ENCODE measurements at places on chromosomes 1 and 21.
A peak's percentile ranks its signal among the peaks of the same experiment; 100 is the strongest.

GRCh38 chr1:179599623-179600249, 8.1 kb downstream of the TDRD5 start:
- ATAC-seq, result peak; percentile 43

DNA sequence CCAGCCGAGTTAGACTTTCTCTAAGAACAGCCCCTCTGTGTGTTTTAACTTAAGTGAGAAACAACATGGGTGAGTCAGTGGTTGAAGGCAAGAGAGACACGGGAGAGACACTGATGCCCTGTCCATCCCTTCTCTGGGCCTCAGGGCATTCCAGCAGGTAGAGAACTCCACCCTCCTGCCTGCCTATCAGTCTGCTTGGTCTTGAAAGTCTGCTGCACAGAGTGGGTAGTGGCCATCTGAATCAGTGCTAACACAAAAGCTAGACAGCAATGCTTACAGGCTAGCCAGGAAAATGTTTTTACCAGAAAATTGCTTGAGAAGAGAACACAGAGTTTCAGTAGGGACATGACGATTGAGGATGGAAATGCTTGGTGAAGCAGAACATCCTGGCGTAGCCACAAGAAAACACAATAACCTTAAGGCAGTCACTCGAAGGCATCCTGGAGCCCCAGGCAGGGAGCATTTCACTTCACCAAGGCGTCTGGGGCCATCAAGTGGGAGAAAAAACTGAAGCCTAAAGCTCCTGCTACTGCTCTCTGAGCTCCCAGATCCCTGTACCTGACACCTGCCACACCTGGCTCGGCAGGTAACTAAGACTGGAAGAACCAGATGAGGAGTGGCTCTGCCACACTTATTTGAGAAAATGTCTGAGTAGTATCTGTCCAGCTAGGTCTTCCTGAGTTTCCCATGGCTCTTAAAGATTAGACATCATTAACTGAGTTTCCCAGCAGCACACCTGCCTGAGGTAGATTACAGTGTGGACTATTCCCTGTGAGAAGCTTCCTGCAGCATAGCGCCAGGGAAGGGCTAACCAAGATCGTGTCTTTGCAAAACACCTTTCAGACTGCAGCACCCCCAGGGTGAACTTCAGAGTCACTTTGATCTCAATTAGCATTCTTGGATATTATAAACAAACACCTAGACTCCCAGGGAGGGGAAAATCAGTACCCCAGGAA, 18.1 kb upstream of the LBR start:
- ATAC-seq, result no peak

DNA sequence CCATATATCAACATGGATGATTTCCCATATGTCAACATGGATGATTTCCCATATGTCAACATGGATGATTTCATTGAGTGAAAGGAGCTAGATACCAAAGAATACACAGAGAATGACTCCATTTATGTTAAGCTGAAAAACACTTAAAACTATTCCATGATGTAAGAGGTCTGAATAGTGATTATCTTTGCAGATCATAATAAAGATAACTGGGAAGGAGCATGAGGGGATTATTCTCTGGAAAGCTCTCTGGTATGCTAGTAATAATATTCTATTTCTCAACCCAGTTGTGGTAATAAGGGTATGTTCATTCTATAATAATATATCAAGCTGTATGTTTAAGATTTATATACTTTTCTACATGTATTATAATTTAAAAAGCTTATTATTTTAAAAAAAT, 14.1 kb downstream of the SYNJ1 start:
- ATAC-seq, result no peak

- ATAC-seq, result no peak
These were observed 169.2 kb downstream of the APP start for GRCh38 chr21:26001356-26001755.

DNA sequence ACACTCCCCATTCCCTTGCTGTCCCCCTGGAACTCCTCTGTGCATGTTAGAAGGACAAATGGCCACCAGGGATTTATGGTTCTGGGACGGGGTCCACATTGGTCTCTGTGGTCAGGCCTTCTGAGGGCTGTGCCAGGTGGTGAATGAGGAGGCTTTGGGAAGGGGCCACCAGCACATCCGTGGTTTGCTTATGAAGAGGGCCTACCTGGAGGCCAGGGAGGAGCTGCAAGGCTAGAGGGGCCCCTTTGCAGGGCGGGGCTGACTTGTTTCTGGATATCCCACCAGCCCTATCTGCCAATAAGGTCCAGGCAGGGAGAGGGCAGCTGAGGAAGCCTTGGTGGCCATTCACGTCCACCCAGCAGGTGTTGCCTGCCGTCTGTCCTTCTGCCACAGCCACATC, 24.9 kb downstream of the KCNA10 start:
- no peak for ATAC-seq

DNA sequence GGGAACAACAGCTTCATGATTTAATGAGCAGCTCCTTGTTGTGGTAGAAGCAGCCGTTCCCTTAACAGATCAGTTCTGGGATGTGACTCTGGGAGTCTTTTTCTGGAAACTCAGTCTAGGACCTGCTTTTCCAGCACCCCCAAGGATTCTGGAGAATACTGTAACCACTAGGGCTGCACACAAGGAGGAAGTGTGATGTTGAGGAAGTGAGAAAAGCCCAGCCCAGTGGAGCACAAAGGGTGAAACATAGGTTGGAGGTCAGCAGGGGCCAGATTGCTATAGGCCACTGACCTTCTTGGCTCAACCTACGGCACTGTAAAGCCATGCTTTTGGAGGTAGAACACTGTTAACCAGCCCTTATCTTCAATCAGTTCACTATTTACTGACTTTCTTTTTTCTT, 10.1 kb upstream of the PLA2G5 start:
- ATAC-seq, result peak; percentile 90

DNA sequence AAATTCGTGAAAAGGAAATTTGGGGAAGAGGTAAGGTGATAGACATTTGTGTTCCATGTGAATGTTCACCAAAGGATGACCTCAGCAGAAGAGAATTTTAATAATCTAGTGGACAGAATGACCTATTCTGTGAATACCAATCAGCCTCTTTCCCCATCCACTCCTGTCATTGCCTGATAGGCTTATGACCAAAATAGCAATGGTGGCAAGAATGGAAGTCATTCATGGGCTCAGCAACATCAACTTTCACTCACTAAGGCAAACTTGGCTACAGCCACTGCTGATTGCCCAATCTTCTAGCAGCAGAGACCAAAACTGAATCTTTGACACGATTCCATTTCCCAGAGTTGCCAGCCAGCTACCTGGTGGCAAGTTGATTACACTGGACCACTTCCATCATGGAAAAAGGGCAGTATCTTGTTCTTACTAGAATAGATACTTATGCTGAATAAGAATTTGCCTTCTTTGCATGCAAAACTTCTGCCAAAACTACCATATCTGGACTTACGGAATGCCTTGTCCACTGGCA, 348.7 kb upstream of the PBX1 start:
- no peak for ATAC-seq

DNA sequence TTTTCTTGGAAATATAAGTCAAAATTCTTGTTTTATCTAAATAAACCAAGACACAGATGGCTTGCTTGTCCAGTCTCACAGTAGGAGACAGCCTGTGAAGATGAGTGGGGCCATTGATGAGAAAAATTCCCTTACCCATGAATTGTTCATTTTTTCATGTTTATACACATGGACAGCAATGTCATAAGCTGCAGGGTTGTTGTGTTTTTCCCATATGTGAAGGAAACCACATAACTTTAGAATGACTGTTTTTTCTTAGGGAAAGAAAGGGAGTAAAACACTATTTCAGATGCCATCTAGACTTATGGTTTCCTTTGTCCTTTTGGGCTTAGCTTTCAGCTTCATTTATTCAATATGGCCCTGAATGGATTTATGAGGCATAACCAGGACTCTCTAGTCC, 622.5 kb upstream of the NR5A2 start:
- no peak for ATAC-seq

DNA sequence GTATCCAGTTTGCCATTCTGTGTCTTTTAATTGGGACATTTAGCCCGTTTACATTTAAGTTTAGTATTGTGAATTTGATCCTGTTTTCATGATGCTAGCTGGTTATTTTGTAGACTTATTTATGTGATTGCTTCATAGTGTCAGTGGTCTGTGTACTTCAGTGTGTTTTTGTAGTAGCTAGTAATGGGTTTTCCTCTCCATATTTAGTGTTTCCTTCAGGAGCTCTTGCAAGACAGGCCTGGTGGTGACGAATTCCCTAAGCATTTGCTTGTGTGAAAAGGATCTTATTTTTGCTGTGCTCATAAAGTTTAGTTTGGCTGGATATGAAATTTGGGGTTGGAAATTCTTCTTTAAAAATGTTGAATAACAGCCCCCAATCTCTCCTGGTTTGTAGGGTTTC, 69.2 kb upstream of the PDC start:
- ATAC-seq, result no peak

DNA sequence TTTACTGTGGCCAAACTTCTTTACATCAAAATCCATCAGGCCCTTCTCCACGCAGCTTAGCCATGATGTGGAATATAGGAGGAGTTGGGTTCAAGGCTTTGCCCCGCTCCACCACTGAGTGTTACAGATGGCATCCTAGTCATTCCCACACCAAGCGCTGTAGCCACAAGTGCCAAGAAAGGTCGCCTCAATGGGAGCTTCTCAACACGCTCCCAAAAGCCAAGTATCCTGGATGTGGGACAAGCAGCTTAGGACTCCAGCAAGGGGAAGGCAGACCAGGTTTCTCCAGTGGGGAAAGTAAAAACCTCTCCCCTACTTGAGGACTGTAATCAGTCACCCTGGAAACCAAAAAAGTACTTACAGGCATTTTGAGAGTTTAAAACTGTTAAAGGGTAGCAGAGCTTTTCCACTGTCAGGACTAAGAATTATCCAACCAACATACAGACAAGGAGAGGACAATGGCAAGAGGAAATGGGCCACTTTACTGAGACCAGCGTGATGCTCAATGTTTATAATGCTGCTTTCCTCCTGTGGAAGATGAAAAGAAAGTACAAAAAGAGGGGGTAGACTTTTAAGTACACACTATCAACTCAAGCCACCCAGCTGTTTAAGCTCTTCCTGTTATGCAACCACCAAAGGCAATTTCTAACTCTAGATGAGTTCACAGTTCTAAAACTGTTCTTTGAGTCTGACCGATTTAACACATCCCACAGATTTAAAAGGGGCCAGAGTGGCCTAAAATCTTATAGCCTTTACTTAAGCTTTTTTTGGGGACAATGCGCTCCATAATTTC, 120.7 kb upstream of the KRTAP19-8 start:
- no peak for ATAC-seq

DNA sequence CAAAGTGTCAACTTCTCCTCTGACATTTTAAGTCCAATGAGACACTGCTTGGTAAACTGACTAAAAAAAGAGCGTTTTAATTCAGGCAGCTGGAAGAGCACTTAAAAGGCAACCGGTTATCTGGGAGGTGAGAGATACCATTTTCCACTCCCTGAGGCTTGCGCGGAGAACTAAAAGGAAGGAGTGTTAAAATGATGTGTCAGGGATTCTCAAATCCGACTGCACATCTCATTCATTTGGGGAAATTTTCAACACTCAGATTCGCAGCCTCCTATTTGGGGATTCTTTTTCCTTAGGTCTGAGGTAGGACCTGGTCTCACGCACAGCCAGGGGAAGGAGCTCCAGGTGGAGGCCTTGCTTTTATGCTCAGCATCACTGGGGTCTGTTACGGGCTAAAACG, 153.9 kb downstream of the GABPA start:
- no peak for ATAC-seq

DNA sequence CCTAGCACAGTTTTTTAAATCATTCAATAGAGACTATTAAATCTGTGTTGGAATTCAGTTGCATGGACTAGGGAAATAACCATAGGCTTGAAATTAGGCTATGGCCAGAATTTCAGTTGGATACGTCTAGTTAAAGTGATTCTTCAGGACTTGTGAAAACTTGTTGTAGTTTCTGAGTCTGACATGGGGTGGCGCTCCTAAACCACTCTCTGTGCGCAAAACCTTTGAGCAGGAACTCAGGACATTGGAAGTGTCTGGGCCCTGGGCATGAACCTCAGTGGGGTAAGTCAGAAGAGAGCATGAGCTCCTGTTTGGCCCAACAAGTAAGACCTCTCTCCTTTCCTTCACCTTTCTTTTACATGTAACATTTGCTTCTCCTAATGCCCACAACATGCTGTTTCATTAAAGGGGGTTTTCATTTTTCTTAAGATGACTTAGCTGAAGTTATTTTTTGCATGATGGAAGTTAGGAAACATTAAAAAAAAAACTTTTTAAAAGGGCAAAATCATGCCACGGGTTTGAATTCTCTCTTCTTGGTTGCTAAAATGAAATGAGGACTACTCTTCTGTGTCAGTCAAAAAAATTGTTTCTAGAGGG, 17.1 kb upstream of the CCDC190 start:
- ATAC-seq, result no peak

DNA sequence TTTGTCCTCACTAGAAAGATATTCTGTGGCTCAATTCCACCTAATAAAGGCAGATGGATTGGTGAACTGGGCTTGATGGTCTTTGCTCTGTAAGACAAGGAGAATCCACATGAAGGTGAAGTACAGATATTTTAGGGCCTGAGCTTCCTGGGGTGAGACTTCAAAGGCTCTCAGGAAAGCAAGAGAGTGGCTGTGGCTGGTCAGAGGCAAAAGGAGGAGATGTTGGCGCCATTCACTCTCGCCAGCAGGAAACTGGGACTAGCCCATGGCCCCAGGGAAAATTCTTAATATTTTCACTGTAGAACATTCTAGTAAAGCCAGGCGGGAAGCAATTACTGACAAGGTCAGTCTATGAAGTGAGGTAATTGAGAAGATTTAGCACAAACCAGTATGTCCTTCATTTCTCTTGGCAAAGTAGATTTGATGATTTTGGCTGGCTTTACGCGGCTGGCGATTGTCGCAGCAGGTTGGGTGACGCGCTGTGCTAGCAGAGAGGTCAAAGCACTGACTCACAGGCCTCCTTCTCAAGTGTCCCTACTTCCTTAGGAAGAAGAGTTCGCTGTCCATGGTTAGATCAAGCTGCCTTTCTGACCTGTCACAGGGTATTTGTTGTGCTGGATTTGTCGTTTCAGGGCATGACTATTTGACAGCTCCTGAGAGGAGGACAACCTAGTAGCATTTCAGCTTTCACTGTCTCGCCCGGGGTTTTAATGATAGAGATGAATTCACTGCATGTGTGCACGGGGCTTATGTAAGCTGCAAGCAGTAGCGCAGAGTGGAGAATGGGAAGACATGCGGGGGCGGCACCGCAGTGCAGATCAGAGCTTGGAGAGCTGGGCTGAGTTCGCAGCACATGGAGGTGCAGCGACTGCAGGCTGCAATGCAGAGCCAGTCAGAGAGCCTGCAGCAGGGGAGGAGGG, 32.7 kb downstream of the XCL1 start:
- ATAC-seq, result no peak

GRCh38 chr1:72122099-72122880, 160.0 kb downstream of the NEGR1 start:
- ATAC-seq, result no peak

DNA sequence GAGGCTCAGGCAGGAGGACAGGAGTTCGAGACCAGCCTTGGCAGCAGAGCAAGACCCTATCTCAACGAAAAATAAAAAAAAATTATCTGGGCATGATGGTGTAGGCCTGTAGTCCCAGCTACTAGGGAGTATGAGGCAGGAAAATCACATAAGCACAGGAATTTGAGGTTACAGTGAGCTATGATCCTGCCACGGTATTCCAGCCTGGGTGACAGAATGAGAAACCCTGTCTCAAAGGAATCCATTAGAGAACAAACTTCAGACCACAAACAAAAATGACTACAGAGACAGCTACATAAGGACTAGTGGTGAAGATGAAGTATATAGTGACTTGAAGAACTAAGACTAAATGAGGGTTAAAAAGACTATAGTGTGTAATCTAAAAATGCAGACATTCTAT, 233.1 kb downstream of the RERE start:
- no peak for ATAC-seq

- ATAC-seq, result no peak
These were observed 631.3 kb downstream of the PLA2G4A start for GRCh38 chr1:187460093-187460492.

- ATAC-seq, result no peak
These were observed 254.0 kb upstream of the RUNX1 start for GRCh38 chr21:35303085-35303484.
